ENCODE measurements at places on chromosomes 3 and 15. TPM values are rescaled to one million over a fixed set of nuclear protein-coding genes. Genes with fewer than 3 reads are reported as not detected.

GRCh38 chr3:47612178-47612577, 33.5 kb upstream of the CSPG5 start:
- DNase-seq: no peak

GRCh38 chr15:60093273-60094067, 89.4 kb downstream of the FOXB1 start:
- DNase-seq: no peak

DNA sequence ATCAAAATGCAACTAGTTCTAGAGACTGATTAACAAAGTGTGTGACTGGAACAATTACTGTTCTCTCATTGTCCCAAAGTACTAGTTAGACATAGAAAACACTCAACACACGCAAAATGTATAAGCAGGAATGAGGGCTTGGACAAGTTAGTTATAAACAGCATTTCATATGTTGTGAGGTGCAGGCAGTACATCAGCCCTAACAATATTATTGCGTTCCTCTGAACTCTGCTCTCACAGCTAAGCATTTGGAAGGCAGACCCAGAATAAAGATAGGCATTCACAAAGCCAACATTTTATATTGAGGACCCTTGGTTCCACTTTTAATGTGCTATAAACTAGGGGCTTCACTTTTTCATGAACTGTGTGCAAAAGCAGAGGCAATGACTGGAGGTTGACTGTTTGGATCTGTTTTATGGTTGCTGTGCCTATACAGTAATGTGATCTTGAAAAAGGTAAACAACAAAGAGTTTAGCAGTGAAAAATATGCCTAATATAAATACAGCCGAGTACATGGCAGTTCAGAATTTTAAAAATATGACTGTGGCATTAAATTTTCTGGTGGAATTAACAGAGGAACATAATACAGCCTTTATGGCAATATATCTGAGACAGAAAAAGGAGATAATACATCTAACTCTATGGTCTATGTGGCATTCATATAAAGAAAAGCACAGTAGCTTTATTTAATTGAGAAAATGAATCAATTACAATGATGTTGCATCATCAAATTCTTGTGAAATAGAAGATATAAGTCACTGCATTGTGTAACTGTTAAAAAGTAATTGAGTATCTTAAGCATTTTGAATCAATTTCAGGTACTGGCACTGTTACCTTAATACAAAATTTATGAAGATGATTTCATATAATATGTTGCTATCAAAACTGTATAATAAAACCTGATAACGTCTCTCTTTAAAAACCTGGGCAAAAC, 80.0 kb upstream of the SKOR1 start:
- DNase-seq: no peak

DNA sequence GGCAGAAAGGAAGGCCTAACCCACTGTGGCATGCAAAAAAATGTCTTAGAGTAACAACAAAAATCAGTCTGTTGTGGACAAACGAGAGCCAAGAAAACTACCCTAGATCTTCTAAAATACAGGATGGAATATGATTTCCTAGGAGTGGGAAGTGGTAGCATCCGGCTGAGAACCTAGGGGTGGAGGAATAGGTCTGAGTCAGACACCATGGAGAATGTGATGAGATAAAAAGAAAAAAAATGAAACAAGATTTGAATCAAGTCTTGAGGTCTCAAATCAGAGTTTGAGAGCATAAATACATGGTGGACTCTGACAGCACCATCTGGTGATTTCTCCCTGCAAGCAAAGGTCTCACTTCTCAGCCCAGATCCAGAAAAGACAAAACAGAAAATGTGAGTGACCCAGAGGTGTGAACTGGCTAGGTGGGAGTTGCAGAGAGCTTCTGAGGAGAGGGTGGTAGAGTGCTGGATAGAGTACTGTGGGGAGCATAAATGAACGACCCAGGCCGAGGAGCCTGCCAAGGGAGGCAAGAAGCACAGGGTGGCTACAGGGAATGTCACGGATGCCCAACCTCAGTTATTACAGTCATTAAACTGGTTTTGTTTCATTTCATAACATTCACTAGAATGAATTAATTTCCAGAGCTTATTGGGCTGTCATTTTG, 27.6 kb upstream of the VEPH1 start:
- no peak for DNase-seq

- DNase-seq: no peak
These were observed 21.1 kb upstream of the MAP3K13 start for GRCh38 chr3:185341616-185342458.

DNA sequence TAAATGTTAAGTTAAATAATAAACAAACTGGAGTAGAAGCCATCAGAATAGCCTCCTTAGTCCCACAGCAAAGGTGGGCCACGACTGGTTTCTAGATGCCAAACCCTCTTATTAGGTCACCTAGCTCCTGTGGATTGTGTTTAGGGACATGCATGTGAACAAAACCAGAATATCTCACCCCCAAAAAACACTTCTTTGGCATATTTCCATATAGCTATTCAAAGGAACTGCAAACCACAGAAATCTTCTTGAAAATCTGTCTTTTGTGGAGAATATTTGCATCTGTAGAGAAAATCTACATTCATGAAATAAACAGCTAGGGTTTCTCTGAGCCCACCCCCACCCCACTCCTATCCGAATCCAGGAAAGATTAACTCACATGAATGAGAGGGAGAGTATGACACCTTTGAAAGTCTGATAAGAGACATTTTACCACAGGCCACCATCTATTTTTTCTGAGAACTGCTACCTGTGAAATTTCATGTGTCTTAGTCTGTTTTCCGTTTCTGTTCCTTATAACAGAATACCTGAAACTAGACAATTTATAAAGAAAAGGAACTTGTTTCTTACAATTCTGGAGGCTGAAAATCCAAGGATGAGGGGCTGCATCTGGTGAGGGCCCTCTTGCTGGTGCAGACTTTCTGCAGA, 159.4 kb downstream of the NEK10 start:
- no peak for DNase-seq

- no peak for DNase-seq
These were observed 197.5 kb upstream of the NSMCE3 start for GRCh38 chr15:29467091-29467490.

DNA sequence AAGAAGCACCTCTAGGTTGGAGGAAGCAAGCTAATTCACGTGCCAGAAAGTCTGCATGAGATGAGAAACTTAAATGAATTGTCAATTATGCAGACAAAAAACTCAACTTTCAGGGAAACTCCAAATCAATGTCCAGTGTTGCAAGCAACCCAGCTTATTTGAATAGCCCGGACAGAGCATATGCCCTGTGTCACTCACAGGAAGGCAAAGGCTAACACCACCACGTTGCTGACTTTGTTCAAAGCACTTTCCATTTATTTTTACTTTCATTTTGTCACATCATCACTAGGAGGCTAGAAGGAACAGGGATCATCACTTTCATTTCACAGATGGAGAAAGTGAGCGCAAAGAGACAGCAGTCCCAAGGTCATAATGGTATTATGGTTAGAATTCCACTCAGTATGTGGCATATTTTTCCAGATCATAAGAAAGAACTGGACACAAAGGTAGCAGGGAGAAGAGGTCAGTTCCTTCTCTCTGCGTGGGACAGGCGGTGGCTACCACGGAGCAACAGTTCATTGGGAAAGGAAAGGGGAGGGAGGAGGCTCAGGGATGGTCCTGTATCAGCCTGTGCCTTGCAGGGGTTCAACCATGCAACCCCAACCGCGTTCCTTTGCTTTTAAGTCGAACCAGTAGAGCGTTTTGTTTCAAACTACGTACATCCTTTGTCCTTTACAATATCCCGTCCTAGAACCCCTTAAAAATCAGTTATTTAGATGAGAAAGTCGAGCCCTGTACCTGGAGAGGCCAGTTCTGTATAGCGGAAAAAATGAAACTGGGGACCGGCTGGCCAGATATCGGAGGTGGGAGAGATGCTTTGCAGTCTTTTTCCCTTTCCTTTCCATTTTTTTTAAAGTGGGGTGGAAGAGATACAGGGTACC, 1.1 kb downstream of the HEG1 start:
- peak; percentile 71 for DNase-seq

GRCh38 chr3:176041812-176042211, 1155.5 kb downstream of the TBL1XR1 start:
- DNase-seq: no peak

DNA sequence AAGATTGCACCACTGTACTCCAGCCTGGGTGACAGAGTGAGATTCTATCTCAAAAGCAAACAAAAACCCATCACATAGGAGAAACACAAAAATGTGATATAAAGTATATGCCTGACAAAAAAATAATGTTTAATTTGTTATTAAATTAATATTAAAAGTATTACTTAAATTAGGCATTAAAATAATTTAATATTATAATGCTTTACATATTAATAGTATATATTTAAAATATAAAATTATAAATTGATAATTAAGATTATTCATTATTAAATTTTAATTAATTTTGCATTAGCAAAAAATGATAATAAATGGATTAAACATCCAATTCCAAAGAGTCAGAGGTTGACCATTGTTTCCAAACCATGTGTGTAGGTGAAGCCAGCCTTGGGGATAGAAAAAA, 22.0 kb upstream of the GABRA5 start:
- DNase-seq: no peak

DNA sequence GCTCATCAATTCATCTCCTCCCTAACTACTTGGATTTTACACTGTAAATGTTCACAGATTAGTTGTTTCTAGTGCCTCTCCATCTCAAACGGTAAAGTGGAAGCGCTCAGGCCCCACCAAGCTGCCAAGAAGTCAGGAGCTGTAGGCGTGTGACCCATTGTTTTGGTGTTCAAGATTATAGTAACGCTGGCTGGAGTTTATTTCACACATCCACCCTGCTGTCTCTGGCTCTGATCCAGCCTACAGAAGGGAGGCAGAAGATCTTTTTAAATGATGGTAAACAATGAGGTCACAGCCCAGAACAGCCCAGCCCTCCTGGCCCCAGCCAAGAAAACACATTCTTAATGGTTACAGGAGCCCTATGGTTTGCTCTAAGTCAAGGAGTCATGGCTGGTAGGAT, 25.7 kb upstream of the GALNT15 start:
- DNase-seq: no peak

- DNase-seq: no peak
These were observed 40.7 kb downstream of the TMEM212 start for GRCh38 chr3:171883893-171884279.

GRCh38 chr3:170346481-170347392, 10.8 kb upstream of the SKIL start:
- DNase-seq: no peak

GRCh38 chr3:30611613-30612436, 5.4 kb downstream of the TGFBR2 start:
- peak; percentile 63 for DNase-seq

- no peak for DNase-seq
These were observed 1.4 kb upstream of the PDZRN3 start for GRCh38 chr3:73626106-73626505.

DNA sequence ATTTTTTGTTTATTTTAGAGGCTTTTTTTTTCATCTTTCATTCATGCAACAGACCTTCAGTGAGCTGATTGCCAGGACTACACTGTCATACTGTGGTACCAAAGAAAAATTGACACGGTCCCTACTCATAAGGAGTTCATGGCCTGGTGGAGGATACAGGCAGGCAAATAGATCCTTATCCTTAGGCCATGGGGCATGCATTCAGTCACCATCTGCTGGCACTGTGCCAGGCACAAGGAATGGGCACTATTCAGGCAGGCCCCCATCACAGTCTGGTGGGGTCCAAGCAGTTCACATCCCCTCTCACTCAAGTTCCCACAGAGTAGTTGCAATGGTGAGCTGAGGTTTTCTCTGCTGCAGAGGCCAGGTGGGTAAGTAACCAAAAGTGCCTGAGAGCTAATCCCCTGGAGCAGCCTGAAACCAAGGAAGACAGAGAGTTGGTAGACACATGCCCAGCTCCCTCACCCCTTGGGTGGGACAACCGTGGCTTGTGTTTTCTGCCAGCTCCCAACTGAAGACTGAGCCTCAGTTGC, 17.3 kb downstream of the CISH start:
- DNase-seq: no peak

GRCh38 chr3:31165399-31165860, 271.0 kb upstream of the GADL1 start:
- DNase-seq: no peak

DNA sequence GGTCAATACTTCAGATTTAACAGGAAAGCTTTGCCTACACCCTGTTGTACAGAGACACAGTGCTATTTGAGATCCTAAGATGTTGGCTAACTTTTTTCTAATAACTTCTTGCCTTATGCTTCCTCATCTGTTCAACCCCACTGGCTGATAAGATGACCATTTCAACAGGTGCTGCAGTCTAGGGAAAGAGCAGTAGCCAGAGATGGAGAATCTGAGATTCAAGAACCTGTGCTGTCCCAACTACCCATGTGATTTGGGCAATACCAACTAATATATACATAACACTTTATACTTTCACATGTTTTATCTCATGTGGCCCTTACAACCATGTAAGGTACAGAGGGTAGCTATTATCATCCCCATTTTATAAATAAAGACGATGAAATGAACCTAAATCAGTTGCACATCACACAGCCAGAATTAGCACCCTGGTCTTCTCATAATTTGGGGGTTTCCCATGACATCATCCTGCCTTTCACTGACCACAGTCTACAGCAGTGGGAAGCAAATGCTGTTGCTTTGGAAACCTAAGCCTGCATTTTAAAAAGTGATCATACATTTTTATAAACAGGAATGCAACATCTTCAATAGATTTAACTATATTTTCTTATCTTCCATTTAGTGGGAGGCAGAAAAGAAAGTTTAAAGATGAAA, 9.7 kb downstream of the TTC23 start:
- no peak for DNase-seq

- no peak for DNase-seq
These were observed 15.2 kb upstream of the CLEC3B start for GRCh38 chr3:45010811-45011333.

DNA sequence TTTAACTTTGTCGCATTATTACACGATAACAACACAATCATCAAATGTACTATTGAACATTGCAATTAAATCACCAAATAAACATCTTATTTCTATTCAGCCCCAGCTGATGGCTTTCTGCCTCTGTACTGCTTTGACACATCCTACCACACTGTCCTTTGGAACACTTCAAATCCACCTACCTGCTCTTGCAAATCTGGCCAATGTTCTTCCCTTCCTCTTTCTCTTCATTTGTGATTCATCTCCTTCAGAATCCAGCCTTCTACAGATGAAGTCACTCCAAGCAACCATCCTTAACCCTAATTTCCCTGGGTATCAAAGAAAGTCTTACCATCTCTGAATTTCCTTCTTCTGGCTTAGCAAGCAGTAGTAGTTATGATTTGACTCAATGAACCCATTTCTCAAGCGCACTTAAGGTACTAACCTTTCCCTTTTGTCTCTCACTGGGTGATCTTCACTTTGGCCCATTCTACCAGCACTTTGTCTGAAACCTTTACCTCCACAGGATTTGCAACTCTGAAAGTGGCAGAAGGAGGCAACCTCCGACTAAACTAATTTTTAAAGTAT, 502.9 kb downstream of the FOXP1 start:
- DNase-seq: no peak

- DNase-seq: peak; percentile 83
These were observed 149.1 kb upstream of the CD96 start for GRCh38 chr3:111392894-111393398.

Gene OXTR
- total RNA-seq: 0.33 TPM

Gene GP9
- total RNA-seq: 8.6 TPM

Gene PLIN1
- 0.66 TPM for total RNA-seq

Gene TUSC7
- not detected for total RNA-seq

Gene HCN4
- not detected for total RNA-seq

Gene MUC4
- total RNA-seq: 1.7 TPM

Gene PYGO1
- total RNA-seq: not detected

Gene GRK7
- 0.16 TPM for total RNA-seq

Gene FRMD4B
- 19.8 TPM for total RNA-seq

Measured in natural killer cell (primary cell).